Suppressor macrophage treated with lipopolysaccharide for 4 hours (primary cell): ENCODE measurements at places on chromosomes 6 and 20.

DNA sequence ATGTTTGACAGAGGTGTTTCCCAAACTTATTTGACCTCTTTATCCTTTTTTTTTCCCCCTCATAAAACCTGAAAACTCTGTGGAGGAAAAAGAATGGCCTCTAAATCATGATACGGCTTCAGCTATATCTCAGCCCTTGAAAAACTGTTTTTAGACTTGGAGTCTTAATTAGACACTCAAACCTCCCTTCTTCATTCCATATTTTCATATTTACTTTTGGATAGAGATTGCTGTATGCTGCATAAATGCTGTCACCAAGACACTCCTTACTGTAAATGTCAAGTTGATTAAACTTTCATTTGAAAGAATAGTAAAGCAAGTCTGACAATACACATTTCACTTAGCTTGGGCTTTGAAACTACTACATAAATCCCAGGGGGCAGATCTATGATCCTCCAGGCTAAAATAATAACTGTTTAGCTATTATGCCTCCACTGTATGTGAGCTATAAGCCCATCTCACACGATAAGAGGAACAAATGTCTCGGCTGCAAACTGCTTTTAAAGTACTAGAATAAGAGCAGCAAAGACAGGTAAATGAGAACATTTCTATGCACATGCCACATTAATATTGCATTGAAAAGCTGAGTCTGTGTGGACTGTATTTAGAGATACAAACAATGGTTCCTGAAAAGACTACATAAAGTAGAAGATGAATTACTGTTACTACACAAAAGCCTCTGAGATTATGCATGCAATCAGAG lies 141.3 kb upstream of the HMGN3 start:
- no peak for DNase-seq

GRCh38 chr6:137951064-137951597 lies 84.1 kb downstream of the TNFAIP3 start:
- DNase-seq = peak; percentile 76

DNA sequence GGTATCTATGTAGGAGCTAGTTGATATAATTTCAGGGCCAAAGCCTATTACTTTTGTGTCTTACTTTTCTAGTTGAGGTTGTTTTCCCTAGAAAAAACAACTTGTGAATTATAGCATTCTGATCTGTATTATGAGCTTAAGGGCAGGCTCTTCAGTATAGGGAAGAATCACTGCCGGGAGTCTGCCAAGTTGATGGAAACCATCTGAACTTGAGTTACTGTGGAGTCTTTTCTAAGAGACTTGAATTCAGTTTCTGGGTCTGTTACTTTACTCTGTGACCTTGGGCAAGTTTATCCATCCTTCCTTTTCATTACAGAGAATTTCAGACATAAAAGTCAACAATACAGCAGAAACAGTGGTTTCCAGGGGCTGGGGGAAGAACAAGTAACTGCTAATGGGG lies 2.1 kb upstream of the CASS4 start:
- DNase-seq = no peak

DNA sequence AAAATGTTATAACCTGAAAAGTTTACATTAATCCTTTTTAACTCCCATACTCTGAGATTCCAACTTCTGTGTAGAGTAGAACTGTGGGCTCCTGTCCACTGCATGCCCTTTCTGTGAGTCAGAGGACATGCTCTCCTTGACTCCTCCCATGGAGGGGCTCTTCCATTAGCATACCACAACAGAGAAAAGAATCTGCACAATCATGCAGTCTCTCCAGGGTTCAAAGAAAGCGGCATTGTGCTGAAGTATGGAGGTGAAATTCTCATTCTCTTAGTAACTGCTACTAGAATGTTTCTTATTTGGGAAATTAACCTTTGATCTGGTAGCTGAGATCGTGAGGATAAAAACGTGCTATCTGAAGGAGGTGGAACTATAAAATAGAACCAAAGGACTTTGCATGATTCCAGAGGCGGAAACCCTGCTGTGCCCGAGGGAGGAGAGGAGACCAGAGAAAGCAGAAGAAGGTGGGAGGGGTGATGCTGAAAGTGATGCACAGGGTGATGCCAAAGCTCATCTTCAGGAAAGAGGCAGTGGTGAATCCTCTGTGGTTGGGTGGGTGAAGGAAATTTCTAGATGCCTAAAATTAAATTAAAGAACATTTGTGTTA lies 202.2 kb upstream of the PCSK2 start:
- DNase-seq = no peak

DNA sequence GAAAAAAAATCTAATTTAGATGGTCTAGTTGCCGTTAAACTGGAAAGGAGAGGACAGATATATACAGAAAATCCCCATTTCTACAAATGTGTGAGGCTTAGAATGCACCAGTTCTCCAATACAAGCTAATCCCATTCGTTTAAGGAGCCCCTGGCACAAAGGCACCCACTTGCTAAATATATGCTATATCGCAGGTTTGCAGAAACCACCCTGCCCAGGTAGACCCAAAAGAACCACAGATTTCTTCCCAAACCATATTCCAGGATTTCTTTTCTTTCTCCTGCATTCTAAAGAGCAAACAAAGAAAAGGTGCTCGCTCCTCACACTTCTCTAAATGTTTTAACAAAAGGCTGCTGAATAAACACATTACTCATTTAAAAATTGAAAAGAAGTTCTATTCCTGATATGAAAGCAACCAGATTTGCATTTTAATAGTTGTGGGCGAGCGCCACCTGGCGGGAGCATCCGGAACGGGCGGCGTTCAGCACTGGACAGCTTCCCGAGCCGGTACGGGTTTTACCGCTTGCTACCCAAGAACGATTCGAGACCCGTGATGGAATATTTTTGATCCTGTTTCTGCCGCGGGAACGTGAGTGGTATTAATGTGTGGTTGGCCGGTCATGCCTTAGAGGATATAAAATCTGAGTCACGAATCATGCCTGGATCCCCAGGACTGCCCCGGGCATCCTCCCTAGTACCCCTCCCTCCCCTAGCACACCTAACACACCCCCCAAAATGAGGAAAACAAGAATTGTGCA lies 2.1 kb downstream of the PTPRT start:
- DNase-seq = peak; percentile 67

DNA sequence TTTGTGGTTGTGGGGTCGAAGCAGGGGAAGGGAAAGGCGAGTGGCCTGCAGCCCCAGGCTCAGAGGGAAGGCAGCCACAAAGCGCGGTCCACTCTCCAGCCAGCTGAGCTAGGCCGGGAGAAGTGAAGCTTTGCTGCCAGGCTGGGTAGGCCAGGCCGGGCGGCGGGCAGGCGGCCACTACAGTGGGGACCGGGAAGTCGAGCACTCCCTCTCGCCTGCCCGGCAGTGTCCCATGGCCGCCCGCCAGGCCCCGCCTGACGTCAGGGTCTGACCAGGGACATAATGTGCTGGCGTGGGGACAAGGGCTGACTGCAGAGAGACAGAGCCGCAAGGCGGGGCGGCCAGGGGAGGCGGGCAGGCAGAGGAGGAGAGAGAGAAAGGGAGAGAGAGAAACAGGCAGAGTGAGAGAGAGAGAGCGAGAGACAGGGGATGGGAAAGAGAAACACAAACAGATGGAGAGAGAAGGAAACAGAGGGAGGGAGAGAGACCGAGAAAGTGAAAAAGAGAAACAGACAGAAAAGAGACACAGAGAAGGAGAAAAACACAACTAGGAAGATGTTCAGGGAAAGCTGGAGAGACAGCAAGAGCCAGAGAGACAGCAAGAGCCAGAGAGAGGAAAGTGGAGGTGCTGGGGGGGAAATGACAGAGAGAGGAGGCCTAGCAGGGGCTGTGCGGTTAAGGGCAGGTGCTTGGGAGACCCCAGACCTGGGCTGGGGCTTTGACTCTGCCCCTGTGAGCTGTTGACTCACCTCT lies 94.5 kb upstream of the PTPN1 start:
- no peak for DNase-seq

GRCh38 chr6:5398530-5398929 lies 137.2 kb downstream of the FARS2 start:
- peak; percentile 70 for DNase-seq

DNA sequence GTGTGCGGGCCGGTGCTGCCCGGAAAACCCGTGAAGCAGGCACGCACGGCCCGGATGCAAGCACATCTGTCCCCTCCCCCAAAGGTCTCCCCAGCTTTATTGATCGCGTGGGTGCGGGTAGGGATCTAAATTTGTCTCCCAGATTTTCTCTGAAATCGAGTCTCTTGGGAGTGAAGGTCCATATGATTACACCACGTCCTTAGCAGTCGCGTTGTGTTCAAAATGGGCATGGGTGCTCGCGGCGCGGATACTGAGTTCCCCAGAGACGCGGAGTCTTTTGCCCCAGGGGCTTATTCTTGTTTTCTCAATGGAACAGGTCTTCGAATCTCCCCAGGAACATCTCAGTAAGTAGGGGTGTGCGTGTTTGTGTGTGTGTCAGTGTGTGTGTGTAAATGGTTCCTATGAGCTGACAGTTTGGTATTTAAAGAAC lies 2.8 kb upstream of the ZNF292 start:
- no peak for DNase-seq

GRCh38 chr6:296151-297122 lies 4.2 kb downstream of the DUSP22 start:
- DNase-seq = no peak

DNA sequence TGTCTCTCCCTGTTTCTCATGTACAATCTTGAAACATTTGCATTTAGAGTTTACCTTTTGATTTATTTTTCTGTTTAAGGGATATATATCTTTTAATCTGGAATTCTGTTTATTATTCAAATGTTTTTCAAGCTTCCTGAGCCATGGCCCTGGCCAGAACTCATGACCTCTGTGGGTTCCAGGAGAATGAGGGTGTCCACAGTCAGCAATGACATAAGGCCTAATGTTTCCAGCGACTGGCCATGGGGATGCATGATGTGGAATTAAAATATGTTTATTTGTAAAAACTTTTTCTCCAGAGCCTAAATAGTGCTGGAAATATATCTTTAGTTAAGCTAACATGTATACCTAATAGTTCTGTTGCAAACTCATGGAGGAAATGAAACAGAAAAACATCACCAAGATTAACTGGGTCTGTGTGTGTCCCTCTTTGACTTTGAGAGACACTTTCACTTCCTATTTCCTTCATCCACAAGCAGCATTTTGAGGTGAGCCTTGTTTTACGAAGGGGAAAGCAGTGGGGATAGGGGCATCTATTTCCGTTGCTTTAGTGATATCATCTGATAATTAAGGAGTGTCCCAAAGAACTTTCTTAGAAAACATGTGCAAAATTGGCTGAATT lies 87.6 kb downstream of the SMOC2 start:
- no peak for DNase-seq

GRCh38 chr6:119426619-119427018 lies 77.1 kb upstream of the MAN1A1 start:
- DNase-seq = no peak

DNA sequence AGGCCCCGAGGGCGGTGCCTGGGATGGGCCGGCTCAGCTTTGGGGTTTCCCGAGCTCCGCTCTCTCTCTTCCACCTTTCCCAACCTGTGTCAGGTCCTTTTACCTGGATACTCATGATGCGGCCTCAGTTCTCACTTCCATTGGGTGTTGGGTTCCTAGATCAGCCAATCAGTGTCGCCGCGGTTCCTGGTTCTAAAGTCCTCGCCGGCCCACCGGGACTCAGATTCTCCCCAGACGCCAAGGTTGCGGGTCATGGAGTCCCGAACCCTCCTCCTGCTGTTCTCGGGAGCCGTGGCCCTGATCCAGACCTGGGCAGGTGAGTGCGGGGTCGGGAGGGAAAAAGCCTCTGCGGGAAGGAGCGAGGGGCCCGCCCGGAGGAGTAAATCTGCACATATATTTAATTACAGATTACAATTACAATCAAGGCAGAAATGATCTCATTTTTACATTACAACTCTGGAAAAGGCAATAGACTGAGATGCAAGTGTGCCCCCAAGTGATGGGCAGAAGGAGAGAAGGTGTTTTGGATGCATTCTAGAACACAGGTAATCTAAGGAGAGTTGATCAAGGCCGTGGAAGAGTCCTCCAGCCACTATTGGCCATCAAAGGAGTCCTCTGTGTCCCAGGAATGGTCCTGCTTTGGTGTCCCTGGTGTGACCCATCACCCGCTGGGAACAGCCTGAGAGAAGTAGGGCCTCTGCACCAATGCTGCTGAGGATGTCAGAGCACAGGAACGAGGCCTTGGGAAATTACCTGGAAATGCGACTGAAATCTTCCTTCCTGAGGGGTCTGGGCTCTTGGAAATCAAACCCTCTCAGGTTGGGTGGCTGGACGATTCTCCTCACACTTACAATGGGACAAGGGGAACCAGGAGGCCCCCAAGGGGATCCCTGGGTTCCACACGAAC lies 34.7 kb upstream of the MICB start:
- peak; percentile 83 for DNase-seq
